Pancreas (tissue), 10 donors: ENCODE measurements at places on chromosomes 7 and 10. TPM values are rescaled to one million over a fixed set of nuclear protein-coding genes. Genes with fewer than 3 reads are reported as not detected.
A peak's percentile ranks its signal among the peaks of the same experiment; 100 is the strongest.

Gene NKX1-2
- total RNA-seq = not detected

Gene C10orf90
- not detected for total RNA-seq

Gene STK31
- total RNA-seq = 0.81 TPM

Gene PON3
- total RNA-seq = 3.6 TPM

GRCh38 chr7:102318482-102318971 lies 31.9 kb downstream of the SH2B2 start:
- no peak overlapping the region for H3K4me3 ChIP-seq
- H3K4me1 ChIP-seq = no peaks in the 10 kb centered on the region
- DNase-seq = no peak
- no peaks in the 10 kb centered on the region for H3K36me3 ChIP-seq

DNA sequence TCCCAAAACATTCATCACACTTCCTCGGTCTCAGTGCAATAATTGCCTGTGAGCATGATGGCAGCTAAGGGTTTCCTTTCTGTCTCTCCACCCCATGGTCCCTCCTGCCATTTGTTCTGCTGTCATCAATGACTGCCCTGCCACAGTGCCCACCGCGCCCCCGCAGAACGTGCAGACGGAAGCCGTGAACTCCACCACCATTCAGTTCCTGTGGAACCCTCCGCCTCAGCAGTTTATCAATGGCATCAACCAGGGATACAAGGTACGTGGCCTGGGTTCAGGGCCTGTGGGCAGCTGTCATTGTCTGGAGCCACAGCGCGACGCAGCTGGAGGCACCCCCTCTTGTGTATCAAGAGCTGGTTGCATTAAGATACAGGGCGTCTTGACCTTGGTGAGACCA lies 632.9 kb upstream of the FOXK1 start:
- no peak overlapping the region for H3K4me3 ChIP-seq
- H3K36me3 ChIP-seq = no peaks in the 10 kb centered on the region
- DNase-seq = no peak

DNA sequence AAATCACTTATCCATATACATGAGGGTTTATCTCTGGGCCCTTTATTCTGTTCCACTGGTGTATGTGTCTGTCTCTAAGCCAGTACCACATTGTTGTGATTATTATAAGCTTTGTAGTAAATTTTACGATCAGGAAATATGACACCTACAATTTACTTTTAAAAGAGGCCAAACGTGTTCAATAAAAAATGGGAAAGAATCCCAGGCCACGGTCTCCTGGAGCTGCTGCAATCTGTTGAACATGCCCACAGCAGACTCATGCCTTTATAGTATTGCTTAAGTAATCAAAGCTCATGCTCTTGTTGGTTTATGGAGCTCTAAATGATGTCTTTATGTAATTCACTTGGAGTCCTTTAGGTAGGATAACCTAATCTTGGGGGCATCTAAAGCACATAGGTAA lies 273.0 kb downstream of the ZMYND11 start:
- H3K27ac ChIP-seq = no peak overlapping the region
- H3K27me3 ChIP-seq = no peaks in the 10 kb centered on the region
- H3K4me1 ChIP-seq = no peaks in the 10 kb centered on the region
- H3K4me3 ChIP-seq = no peak overlapping the region
- H3K36me3 ChIP-seq = no peaks in the 10 kb centered on the region

DNA sequence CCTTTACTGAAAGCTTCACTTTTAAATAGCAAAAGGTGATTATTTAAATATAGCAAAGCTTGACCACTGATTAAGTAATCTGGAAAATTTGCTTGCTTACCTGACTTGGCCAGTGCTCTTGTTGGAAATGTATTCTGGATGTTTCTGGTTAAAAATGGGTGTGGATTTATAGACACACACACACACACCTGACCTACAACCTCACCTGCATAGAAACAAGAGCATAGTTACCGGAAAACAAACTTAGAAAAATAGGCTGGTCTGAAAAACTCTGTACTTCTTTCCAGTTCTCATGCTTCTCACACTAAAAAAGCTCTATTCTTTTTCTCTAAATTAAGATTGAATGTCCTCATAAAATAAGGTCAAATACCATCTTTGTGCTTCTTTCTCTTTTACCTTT lies at the start of gene AGR3:
TSS of gene AGR3 (minus strand) at position 140 of the 400 bp plus-strand sequence. CDS start 3,365 bp downstream, outside the sequence.
- peak within 1 kb of the TSS; percentile 48 for H3K27ac ChIP-seq
- no peaks in the 10 kb centered on the region for H3K27me3 ChIP-seq
- H3K36me3 ChIP-seq = no peaks in the 10 kb centered on the region
- no peak within 1 kb of the TSS for H3K4me3 ChIP-seq
- peaks cover 11% of the 10 kb centered on the region for H3K4me1 ChIP-seq

GRCh38 chr7:101555921-101556275 lies 73.2 kb downstream of the MYL10 start:
- no peak overlapping the region for H3K4me3 ChIP-seq
- H3K36me3 ChIP-seq = no peaks in the 10 kb centered on the region
- no peak for DNase-seq
- H3K27me3 ChIP-seq = no peaks in the 10 kb centered on the region

DNA sequence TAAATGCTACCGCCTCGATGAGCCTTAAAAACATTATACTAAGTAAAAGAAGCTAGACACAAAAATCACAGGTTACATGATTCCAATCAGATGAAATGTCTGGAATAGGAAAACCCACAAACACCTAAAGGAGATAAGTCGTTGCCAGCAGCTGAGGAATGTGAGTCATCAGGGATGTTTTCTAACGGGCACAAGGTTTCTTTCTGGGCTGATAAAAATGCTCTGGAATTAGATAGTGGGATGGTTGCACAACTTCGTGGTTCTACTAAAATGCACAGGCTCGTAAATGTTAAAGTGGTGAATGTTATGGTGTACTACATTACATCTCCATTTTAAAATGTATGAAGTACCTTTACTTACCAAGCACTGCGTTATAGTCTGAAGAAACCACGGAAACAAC lies 9.7 kb downstream of the ABLIM1 start:
- peak overlapping the region; percentile 1 for H3K27ac ChIP-seq
- no peaks in the 10 kb centered on the region for H3K27me3 ChIP-seq
- H3K4me1 ChIP-seq = no peaks in the 10 kb centered on the region
- no peak overlapping the region for H3K4me3 ChIP-seq
- no peaks in the 10 kb centered on the region for H3K36me3 ChIP-seq

DNA sequence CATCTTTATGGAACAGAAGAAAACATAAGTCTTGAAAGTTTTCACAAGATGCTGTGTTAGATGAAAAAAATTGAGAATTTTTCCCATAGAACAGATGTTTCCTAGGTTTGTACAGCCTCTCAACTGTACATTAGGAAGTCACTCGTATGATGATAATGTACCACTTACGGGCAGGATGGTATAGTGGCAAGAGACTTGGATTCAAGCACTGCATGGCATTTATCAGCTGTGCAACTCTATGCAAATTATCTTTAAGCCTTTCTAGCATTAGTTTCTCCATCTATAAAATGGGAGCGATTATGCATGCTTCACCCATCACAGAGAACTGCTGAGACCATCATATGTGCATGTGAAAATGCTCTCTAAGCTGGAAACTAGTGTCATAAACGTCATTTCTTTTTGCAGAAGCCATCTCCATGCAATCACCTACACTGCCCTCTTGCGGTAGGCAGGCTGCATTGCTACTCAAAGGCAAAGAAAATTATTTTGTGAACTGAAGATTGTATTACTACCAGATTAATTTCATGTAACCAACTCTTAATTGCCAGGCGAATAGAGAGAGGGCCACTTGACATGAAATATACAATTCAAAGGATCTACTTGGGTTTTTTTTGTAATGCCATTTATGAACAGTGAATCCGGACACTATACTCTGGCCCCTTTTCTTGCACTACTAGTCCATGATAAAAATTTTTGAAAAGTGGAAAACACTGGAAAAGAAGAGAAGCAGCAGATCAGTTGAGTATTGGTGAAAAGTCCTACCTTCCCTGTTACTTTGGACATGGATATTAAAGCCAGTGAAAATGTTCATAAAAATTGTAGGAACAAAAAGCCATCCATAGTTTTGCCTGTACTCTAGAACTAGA lies 102.3 kb downstream of the JAZF1 start:
- no peaks in the 10 kb centered on the region for H3K4me1 ChIP-seq
- DNase-seq = no peak
- H3K36me3 ChIP-seq = no peaks in the 10 kb centered on the region
- H3K27me3 ChIP-seq = no peaks in the 10 kb centered on the region

- H3K27me3 ChIP-seq = no peaks in the 10 kb centered on the region
- no peak overlapping the region for H3K4me3 ChIP-seq
- H3K4me1 ChIP-seq = no peaks in the 10 kb centered on the region
- H3K36me3 ChIP-seq = no peaks in the 10 kb centered on the region
- H3K27ac ChIP-seq = no peak overlapping the region
These were observed 102.7 kb downstream of the ZWINT start for GRCh38 chr10:56258378-56258777.

DNA sequence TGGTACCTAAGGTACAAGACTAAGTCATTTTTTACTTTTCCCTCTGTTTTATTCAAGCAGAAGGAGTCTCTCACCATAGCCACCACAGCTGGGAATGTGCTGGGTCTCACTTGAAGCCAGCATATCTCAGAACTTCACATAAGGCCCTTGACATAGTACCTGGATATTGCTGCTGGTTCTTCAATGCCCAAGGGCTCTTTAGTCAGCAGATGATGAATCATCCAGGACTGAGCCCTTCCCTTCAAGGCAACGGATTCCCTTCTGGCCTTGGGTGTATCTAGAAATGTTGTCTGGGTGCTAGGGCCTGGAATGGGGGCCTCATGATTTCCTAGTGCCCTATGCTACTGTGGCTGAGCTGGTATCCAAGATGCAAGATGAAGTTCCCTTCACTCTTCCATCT lies 93.9 kb downstream of the ADCYAP1R1 start:
- H3K36me3 ChIP-seq = no peaks in the 10 kb centered on the region
- H3K4me1 ChIP-seq = no peaks in the 10 kb centered on the region
- DNase-seq = no peak
- no peak overlapping the region for H3K27ac ChIP-seq
- H3K4me3 ChIP-seq = no peak overlapping the region
- no peaks in the 10 kb centered on the region for H3K27me3 ChIP-seq

- no peak overlapping the region for H3K4me3 ChIP-seq
- no peak overlapping the region for H3K27ac ChIP-seq
- no peak for DNase-seq
- no peaks in the 10 kb centered on the region for H3K4me1 ChIP-seq
- H3K27me3 ChIP-seq = no peaks in the 10 kb centered on the region
These were observed 20.6 kb downstream of the KIN start for GRCh38 chr10:7767209-7767608.

DNA sequence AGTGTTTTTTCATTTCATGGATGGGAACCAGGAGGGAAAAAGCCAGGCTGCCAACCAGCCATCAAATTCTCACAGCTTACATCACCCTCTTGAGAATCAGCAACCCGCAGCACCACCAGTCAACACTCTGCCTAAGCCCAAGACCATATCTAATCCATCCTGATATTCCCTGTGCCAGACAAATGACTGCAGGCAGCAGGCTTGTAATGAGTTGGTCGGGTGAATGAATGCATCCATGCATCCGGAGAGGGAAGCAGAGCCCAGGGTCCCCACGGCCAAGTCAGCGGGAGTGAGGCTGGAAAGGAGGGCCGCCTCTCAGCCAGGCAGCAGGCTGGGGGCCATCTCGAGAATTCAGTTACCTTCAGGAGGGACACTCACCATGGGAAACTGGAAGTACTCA lies 46.9 kb downstream of the SLIT1 start:
- H3K36me3 ChIP-seq = no peaks in the 10 kb centered on the region
- no peak overlapping the region for H3K27ac ChIP-seq
- no peak overlapping the region for H3K4me3 ChIP-seq
- H3K4me1 ChIP-seq = no peaks in the 10 kb centered on the region
- H3K27me3 ChIP-seq = no peaks in the 10 kb centered on the region

DNA sequence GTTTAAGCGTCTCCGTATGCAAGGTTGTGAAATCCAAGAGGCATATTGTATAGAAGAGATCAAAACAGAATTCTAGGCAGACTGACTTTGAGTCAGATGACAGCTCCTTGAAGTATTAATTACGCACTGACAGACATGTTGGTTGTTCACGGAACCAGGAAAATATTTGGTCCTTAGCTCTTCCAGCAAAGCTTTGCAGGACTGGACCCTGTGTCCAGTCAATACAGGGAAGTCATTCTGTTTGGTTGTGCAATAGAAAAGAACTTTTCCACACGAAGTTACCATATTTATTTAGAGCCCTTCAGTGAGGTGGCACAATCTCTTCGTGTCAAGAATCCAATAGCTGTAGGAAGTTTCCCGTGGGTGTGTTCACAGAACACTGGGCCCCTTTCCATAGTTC lies 205.3 kb downstream of the ARHGAP21 start:
- H3K4me1 ChIP-seq = no peaks in the 10 kb centered on the region
- no peak for DNase-seq
- no peaks in the 10 kb centered on the region for H3K27me3 ChIP-seq
- no peaks in the 10 kb centered on the region for H3K36me3 ChIP-seq
